ENCODE measurements at places on chromosomes 1 and 21. TPM values are rescaled to one million over a fixed set of nuclear protein-coding genes. Genes with fewer than 3 reads are reported as not detected.

DNA sequence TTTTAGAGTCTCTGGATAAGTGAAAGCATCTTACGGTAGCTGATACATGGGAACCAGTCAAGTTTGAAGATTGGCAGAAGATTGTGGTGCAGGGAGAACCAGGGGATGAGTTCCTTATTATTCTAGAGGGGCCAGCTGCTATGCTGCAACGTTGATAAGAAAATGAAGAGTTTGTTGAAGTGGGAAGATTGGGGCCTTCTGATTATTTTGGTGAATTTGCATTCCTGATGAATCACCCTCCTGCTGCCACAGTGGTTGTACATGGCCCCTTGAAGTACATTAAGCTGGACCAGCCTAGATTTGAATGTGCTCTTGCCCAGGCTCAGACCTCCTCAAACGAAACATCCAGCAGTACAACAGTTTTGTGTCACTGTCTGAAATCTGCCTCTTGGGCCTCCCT is 45.9 kb downstream of the BTBD8 start:
- no peak for DNase-seq

GRCh38 chr1:76695535-76695934 is 171.7 kb upstream of the ST6GALNAC5 start:
- DNase-seq, result no peak

DNA sequence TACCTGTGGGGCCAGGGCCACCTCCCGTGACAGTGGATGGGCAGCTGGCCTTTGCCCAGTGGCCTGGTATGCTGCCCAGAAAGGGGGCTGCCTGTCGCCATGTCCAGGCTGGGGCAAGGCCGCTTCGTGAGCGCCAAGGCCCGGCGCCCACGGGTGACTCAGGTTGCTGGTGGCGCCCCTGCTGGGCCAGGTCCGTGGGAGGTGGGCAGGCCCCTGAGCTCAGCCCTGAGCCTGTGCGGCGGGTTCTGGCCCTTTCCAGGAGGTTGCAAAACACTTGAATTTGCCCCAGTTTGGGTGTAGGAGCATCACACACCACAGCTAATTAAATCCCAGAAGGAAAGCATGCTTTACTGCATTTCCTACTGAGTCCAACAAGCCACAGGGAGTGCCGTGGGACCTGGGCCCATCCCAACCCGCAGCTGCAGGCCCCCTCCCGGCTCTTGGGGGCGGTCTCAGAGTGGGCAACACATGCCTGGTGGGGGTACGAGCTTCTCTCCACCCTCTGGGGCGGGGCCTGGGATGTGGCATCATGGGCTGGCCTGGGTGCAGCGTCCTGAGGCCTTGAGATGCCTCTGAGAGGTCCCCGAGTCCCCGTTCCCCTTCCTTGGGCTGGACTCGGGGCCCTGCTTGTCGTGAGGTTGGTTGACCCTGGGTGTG is 159.8 kb downstream of the PEX14 start:
- DNase-seq, result no peak

DNA sequence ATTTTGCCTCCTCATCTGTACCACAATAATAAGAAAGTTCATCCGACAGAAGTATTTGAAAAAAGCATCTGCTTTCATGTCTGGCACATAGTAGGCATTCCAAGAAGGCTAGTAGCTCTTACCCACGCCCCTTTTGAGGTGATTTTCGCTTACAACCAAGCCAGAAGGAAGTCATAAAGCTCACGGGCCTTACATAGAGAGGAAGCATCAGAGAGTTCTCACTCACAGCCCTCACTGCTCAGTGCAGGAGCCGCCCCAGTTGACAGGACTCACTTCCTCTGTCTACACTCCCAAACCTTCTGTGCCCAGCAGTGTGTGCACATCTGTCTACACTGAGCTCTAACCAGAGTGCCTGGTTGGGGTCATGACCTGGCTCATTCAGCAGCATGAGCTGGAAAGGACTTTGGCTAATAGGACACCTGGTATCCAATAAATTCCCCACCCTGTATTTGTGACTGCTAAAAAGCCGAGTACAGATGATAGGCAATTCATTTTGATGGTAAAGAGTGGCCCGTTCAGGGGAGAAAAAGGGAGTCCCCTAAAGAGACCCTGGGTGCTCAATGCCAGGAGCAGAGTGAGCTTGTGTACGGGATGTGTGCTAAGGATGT is 36.8 kb upstream of the DUSP10 start:
- DNase-seq, result peak; percentile 24

- no peak for DNase-seq
Measured at GRCh38 chr1:64280001-64280400, 76.6 kb downstream of the UBE2U start.

GRCh38 chr1:39852214-39852791 is 31.0 kb downstream of the TRIT1 start:
- no peak for DNase-seq

The S100A7A gene
- total RNA-seq, result not detected

The RBP7 gene
- total RNA-seq, result 29.9 TPM

The SPRR2F gene
- not detected for total RNA-seq

All from left cardiac atrium (tissue), 4 donors.